Activated CD8-positive, alpha-beta memory T cell treated with anti-CD3 and anti-CD28 coated beads for 4 hours (primary cell): ENCODE measurements at places on chromosomes 6 and 20.

GRCh38 chr20:16575390-16576140 is 2.3 kb upstream of the KIF16B start:
- no peak for DNase-seq

DNA sequence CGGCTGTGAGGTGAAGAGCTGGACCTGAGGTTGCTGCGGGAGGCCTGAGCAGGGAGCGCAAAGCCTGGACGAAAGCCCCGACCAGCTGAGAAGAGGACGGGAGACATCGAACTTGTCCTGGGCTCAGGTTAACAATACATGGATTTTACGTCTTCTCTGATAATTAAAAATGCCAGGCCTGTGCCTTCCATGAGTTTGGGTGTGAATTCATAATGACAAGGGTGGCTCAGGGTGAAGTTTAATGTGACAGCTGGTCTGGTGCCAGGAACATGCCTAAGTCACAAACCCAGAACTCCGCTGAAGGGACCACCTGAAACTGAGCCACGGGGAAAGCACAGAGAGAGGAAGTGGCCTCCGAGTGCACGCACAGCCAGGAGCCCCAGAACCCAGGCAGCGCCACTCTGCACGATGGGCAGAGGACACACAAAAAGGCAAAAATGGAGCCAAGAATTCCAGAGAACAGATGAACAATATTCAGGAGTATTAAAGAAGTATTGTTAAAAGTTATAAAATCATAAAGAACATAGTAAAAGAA is 150.1 kb upstream of the RPS6KA2 start:
- DNase-seq, result no peak

DNA sequence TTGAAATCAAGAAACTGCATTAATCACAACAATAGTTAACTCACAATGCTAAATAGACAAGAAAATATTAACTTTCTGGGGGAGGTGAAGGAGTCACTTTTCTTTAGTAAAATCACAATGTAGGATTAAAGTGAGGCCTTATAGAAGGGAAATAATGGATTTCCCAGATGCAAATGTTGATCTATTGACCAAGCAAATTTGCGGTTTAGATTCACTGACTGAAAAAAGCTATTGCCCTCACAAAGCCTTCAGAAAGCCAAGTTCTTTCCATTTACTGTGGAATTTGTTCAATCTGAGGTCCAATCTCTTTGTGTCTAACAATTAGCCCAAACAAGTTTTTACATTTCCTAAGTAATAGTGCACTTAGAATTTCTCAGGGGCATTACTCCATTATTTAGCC is 95.1 kb upstream of the PTCHD4 start:
- no peak for DNase-seq

DNA sequence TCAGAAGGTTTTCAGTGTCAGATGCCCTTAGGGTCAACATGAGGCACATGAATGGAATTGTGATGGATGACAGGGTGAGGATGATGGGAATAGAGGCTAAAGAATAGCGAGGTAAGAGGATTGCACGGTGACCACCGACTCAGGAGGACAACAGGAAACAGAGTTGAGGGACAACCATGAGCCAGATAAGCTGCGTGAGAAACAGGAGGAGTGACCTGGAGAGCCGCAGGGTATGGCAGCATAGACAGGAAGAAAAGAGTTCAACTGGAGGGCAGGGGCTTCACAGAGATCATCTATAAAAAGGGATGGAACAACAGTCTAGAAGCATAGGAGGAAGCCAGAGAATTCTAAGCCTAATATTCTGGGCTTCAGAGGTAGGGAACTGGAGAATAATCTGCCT is 84.7 kb upstream of the ENPP5 start:
- no peak for DNase-seq

DNA sequence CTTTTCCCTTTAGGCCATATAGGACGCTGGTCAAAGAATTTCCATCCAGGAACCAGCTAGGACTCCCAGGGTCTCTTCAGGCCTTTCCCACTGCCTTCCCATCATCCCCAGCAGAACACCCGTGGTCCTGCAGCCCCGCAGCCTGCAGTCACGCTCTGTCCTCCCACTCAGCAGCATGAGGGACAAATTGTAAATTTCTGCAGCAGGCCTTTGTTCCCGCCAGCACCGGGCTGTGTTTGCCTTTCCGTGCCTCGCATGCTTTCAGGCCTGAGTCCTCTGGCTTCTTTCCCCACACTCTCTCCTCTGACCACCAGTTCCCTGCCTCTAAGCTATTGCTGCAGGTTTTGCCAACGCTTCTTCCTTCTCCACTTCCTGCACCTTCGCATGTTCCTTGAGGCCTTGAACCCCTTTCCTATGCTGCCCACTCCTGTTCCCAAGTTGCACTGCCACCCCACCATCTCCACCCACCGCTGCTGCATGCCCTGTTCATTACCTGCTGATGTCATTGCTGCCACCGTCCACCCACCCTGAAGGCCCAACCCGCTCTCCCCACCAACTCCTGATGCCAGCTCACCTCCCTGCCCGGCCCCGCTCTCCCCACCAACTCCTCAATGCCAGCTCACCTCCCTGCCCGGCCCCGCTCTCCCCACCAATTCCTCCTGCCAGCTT is 49.8 kb downstream of the RNASET2 start:
- no peak for DNase-seq

- no peak for DNase-seq
These were observed 2.6 kb downstream of the TRIM39 start for GRCh38 chr6:30329331-30329730.
